Stimulated activated CD8-positive, alpha-beta memory T cell treated with anti-CD3 and anti-CD28 coated beads, Interleukin-2, amount 100 ng/mL, for 48 hours (primary cell): ENCODE measurements at places on chromosomes 3 and 15.
A peak's percentile ranks its signal among the peaks of the same experiment; 100 is the strongest.

GRCh38 chr3:108966773-108967172, 13.1 kb upstream of the GUCA1C start:
- no peak for DNase-seq

DNA sequence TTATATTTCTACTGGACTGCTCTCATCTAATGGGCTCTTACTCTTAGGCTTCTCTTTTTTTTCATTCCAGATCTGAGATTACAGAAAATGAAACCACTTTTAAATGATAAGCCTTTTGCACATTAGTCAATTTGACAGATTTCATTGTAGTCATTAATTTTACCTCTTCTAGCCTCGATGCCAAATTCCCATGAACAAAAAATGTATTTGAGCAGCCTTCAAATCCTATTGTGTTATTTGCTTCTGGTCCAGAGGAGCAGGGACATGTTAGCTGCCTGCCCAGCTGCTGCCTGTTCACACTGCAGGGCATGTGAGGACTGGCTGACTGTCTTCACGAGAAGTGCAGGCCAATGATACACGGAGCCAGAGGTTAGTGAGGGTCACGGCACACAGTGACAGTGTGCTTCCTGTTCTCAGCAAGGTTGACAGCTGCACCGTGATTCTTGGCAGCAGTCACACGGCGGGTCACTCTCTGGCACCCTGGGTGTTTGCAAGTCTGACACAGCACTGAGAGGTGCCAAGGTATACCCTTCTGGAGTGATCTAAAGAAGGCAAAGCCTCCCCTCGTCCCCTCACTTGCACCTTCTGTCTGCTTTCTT, 40.8 kb downstream of the KAT2B start:
- no peak for DNase-seq

DNA sequence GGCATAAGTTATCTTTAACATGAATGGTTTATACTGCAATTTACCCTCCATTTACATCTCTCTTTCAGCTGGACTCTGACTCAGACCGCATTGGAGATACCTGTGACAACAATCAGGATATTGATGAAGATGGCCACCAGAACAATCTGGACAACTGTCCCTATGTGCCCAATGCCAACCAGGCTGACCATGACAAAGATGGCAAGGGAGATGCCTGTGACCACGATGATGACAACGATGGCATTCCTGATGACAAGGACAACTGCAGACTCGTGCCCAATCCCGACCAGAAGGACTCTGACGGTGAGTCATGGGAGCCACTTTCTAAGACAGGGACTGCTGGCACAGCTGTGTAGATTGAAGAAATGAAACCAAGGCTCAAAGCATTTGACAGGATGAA, 11.6 kb downstream of the THBS1 start:
- DNase-seq = no peak

GRCh38 chr15:68990992-68991500, 23.4 kb upstream of the NOX5 start:
- no peak for DNase-seq

DNA sequence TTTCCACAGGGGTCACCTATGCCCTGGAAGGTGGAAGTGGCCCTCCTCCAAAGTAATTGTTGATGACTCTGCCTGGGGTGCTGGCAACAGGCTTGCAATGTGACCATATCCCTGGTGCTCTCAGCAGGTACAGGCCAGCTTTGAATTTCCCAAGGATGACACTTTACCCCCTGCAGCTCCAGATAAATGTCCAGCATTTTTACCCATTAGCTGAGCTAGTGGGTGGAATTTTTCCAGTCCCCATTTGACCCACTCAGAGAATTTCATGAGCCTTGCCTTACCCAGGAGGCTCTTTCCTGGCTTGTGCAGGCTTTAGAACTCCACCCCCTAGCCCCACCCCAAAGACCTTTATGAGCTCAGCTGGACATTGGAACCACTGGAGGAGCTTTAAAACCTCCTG, 77.6 kb downstream of the ST8SIA2 start:
- DNase-seq = no peak

DNA sequence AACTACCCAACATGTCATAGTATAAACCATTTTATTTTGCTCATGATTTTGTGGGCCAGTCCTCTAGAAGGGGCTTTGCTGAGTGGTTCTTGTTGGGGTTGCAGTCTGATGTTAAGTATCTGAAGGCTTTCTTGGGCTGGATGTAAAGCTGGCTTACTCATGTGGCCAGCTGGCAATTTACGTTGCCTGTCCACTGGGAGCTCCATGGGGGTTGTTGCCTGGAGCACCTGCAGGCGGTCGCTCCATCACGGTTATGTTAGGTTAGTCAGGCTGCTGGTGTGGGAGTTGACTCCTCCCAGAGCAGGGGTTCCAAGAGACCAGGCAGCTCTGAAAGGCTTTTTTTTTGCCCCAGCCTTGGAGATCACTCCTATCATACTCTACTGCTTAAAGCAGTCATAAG, 98.1 kb downstream of the NR1D2 start:
- no peak for DNase-seq

DNA sequence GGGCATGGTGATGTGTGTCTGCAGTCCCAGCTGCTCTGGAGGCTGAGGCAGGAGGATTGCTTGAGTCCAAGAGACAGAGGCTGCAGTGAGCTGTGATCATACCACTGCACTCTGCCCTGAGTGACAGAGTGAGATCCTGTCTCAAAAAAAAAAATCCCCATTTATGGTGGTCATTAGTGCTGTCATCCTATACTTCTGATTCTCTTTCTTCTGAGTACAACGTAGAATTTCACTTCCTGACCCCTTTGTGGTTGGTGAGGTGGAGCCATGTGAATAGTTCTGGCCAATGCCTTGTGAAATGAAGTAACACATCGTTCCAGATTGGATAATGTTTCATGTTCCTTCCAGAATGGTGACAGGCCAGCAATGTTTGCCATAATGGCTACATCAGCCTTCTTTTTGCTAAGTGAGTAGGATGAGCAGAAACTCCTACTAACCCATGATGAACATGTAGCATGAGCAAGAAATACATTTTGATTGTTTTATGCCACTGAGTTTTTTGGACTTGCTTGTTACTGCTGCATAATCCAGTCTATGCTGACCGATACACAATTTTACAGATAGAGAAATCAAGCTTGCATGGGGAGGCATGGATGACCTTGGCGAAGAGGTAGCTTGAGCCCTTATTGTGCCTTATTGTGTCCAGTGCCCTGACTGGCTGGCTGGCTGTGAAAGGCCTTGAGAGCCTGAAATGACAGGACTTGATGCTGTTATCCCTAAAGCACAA, 30.9 kb upstream of the TLE3 start:
- DNase-seq = no peak

DNA sequence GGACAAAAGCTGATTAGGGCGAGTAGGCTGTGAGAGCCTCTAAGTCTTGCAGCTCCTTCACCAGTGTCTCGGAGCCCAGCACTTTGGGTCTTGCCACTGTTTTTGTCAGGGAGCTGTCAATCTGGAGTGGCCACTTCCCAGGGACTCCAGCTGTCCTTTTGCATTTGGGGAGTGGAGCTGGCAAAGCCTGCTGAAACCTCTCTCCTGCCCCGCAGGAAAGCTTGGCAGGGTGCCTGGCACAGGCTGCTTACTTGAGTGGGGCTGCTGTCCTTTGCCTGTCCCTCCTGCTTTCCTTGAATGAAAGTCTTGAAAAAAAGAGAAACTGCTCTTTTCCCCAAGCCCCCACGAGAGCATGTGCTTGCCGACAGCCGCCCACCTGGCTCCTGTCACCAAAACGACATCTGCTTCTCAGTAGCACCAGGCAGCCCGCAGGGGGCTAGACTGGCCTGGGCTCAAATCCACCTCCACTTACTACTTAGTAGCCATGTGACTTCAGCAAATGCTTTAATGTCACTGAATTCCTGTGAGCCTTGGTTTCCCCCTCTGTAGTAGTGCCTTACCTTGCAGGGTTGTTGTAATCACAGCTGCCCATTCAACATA, 13.7 kb downstream of the USP13 start:
- DNase-seq = no peak

DNA sequence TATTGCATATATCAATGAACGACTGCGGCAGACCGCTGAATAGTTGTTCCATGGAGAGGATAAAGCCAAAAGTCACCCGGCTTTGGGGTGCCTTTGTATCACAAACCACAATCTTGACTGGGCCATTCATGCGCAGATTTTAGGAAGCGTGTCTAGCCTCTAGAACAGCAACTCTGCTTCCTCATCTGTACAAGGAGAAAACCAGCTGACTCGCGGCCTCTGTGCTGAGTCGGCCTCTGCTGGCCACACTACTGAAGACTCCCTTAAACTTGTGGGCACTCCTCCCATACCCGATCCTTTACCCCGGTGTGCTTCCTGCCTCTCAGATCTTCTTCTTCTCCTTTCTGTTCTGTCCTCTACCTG, 872 bp downstream of the DLEC1 start:
- no peak for DNase-seq

DNA sequence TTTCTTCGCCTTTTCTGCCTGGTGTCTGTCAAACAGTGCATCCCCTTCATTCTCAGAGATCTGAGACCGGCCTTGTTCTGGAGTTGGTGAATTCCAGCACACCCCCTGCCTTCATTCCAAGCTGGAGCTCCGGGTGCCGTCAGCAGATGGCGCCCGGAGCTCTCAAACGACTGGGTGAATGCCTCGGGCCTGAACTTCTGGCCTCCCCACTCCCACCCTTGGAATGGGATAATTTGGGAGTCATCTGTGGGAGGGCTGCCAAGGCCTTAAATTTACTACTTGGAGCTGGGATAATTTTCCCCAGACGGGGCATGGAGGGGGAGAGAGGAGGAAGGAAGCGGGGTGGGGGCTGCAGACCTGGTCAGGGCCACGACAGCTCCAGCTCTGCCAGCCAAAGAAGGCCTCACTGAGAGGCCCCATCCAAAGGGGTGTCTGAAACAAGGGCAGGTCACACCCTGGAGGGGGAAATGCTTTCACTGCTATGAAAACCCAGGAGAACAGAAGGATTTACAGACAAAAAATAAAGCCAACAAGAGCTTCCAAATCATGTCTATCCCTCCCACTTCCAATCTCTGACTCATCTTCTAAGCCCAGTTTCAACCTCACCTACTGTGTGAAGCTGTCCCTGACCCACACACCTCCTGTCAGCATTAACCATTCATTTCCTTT, 187.9 kb downstream of the OPA1 start:
- peak; percentile 6 for DNase-seq

- no peak for DNase-seq
Observed at GRCh38 chr3:43490640-43491185, 131.1 kb downstream of the ANO10 start.

GRCh38 chr3:72896996-72897757, 9.3 kb downstream of the GXYLT2 start:
- DNase-seq = no peak

- DNase-seq = no peak
Observed at GRCh38 chr15:81282911-81283310, 41.0 kb downstream of the STARD5 start.

GRCh38 chr3:65551945-65552344, 486.8 kb downstream of the MAGI1 start:
- DNase-seq = no peak

- DNase-seq = no peak
Observed at GRCh38 chr15:66312144-66312543, 18.8 kb downstream of the DIS3L start.

DNA sequence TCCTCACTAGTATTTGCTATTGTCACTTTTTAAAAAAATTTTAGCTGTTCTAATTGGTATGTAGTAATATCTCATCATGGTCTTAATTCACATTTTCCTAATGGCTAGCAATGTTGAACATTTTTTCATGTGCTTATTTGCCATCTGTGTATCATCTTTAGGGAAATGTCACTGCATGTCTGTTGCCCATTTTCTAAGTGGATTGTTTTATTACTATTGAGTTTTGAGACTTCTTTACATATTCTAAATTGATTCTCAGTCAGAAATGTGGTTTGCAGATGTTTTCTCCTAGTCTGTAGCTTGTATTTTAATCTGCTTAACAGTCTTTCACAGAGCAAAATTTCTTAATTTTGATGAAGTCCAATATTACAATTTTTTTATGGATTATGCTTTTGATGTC, 33.6 kb upstream of the SEC22A start:
- DNase-seq = no peak

- no peak for DNase-seq
Observed at GRCh38 chr3:49704629-49705028, 14.9 kb downstream of the AMIGO3 start.

- DNase-seq = no peak
Observed at GRCh38 chr3:69683082-69683806, 56.0 kb upstream of the MITF start.

- DNase-seq = no peak
Observed at GRCh38 chr3:193734737-193735366, 141.8 kb downstream of the OPA1 start.

DNA sequence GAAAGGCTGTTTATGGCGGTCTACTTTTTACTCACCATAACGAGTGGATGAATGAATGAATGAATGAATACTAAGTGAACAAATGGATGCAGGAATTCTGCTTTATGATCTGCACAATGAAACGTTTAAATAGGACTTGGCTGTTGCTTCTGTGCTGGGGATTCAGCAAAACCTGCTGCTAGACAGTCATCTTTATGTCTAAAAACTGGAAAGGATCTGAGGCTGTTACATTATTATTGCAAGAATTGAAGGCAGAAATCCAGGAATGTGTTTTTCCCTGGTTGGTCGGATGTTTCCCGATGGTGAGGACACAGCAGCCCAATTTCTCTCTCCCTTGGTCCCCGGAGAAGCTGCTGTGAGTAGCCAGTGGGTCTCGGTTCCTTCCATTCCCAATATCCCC, 94.2 kb downstream of the GABRG3 start:
- no peak for DNase-seq
